ENCODE measurements at places on chromosomes 3 and 15.

DNA sequence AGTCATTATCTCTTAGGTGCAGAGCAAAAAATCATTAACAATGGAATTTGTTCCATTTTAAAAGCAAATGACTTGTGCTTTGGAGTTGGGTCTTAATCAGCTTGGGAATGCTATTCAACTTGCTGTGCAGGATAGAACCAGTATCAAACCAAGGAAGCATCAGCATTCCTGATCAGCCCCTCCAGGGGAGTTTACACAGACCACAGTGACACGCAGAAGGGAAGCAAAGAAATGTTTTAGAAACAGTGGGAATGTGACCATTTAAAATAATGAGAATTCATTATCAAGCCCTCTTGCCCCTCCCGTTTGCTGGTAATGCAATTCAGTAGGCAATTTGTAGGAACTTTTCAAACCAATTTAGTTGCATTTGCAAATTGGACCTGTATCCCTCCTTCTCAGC lies 155.1 kb downstream of the LRTM1 start:
- no peak for DNase-seq

DNA sequence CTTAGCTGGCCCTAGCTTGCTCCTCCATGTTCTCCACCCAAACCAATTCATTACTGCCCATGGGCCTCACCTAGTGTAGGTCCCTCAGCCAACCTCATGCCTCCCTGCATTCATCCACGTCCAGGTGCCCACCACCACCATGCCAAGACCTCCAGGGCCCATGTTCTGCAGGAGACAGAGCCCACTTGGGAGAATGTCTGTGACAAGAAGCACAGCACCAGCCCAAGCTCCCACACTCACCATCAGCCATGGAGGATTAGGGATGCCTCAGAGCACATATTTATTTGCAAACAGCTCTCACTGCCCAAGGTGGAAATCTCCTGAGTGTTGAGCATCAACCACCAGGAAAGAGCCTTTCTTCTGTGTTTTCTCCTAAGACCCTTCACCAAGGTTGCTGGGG lies 43.4 kb upstream of the ACAN start:
- no peak for DNase-seq

GRCh38 chr3:186922224-186922623 lies 8.1 kb upstream of the ST6GAL1 start:
- DNase-seq: no peak

- no peak for DNase-seq
Observed at GRCh38 chr15:39040861-39041260, 476.2 kb upstream of the RASGRP1 start.

GRCh38 chr3:139957844-139958243 lies 22.9 kb downstream of the CLSTN2 start:
- no peak for DNase-seq

DNA sequence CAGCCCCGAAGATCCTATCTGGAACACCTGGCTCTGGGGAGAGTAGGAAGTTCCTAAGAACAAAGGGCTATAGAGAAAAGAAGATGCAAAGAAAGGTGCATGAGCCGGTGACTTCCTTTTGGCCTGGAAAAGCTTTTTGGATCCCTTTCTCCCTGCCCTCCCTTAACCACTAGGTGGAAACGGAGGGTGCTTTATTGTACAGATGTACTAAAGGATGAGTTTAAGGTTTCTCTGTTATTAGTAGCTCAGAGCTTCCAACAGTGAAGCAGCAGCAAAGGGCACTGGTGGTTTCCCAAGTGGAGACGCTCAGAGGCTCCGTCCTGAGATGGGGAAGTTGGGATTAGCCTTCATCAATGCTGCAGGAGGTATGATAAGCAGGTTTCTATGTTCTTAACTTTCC lies 5.9 kb upstream of the ADGRG7 start:
- peak; percentile 36 for DNase-seq

GRCh38 chr3:159650726-159651125 lies 337.9 kb upstream of the IL12A start:
- no peak for DNase-seq

DNA sequence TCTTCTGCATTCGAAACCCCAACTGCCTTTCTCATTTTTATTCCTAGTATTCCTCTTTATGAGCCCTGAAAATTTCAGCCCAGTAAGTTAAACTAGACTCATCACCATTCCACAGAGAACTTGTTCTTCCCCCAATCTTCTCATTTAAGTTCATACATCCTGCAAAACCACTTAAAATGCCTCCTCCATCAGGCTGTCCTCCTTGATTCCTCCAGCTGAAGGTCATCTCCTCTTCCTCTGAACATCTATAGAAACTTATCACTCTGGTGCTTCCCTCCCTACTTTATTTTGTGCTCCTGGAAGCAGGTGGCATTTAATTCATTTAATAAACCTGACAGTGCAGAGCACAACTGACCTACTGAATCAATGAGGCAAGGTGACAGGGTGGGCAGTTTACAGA lies 38.3 kb downstream of the VGLL4 start:
- DNase-seq: no peak

Data from SW480 (cell line).